ENCODE measurements at places on chromosomes 7 and 10. TPM values are rescaled to one million over a fixed set of nuclear protein-coding genes. Genes with fewer than 3 reads are reported as not detected.

- peak; percentile 63 for DNase-seq
Measured at GRCh38 chr7:99380032-99380822, 5.7 kb downstream of the ARPC1B start.

The HTR7 gene
- 0.24 TPM for total RNA-seq

The GPR158 gene
- total RNA-seq = 0.05 TPM

GRCh38 chr7:100571829-100572116, 1.9 kb downstream of the SAP25 start:
- DNase-seq = peak; percentile 6

- no peak for DNase-seq
Measured at GRCh38 chr7:132509643-132510042, 66.6 kb downstream of the PLXNA4 start.

DNA sequence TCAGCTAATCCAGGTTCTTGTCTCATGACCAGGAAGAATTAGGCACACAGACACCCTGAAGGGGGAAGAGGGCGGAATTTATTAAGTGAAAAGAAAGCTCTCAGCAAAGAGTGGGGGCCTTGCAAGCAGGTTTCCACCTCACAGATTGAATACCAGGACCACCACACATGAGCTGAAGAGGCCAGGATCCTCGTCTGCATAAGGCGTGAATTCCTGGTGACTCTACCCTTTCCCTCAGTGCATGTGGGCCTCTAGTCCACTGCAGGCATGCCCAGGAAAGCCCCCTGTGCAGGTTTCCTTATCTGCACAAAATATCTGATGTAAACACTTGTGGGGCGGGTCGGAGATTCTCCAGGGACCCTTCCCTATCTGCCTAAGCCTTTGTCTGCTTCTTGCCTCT, 782.1 kb upstream of the LRRN3 start:
- no peak for DNase-seq

The IDI2 gene
- total RNA-seq = not detected

The GFRA1 gene
- 1.5 TPM for total RNA-seq

DNA sequence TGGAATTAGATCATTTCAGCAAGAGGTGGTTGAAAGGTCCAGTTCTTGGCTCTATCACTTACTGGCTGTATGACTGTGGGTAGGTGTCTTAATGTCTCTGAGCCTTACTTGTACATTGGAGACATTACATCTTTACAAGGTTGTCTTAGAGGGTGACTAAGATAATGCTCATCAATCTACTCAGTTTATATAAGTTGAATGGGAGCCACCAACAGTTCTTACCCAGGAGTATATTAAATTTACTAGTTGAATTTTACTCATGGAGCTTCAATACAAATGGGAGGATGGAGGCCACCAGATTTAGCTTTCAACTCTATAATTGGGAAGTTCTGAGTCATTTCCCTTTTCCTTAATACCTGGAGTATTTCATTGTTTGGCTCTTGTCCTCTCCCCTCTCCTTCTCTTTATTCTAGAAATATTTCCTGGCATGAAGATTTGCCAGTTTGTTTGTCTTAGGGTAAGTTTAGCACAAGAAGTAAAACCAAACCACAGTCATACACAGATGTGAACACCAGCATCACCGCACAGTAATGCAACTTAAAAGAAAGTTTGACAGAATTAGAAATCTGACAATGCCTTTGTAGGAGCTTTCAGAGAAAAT, 222.8 kb downstream of the LRMDA start:
- DNase-seq = no peak
